Suppressor macrophage (primary cell): ENCODE measurements at places on chromosomes 11 and 22.

- DNase-seq: no peak
Measured at GRCh38 chr11:26134481-26135355, 197.2 kb upstream of the ANO3 start.

DNA sequence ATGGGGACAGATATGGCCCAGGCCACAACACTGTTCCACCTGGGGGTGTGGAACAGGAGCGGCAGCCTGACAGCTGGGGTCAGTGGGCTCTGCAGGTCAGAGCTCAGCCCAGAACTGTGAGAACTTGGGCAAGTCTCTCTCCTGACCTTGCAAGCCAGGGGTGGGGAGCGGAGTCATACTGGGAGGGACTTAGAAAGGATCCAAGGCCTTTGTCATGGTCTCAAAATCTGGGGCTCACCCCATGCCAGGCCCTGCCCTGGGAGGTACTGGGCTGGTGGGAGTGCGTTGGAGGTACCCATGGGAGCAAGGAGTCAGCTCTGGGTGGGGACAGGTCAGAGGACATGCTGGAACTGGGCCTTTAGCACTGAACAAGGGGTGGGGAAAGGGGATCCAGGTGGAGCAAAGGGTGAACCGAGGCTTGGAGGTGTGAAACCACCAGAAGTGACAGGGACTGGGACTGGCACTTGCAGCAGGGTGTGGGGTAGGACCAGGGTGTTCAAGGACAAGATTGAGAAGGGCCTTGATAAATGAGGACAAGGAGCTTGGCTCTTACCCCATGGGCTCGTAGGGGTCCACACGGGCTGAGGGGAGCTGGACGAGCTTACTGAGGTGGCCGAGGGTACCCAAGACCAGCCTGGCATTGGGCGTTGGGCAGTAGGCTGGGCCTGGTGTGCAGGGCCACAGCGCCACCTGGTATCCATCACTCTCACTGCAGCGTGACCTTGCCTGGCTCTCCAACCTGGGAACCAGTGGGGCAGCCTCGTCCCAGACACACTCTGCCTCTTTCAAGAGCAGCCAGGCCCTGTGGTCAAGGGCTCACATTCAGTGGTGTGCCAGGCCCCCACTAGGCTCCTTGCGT lies 7.4 kb upstream of the PMM1 start:
- DNase-seq: peak; percentile 53

DNA sequence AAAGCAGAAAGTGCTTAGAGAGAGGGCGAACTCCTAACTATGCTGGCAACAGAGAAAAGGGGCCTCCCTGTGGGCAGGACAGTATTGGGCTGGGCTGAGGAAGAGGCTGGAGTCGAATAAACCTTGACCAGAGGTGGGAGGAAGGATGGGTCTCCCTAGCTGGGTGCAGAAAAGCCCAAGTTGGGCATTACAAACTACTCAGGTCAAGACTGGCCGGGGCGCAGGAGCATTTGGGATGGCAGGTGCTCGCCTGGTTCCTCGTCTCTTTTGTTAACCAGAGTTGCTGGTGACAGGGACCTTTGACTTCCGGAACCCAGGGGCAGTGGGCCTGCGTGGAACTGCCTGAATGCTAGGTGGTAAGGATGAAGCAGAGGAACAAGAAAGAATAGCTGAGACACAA lies 80.3 kb upstream of the SHISAL1 start:
- no peak for DNase-seq

GRCh38 chr22:20212754-20213699 lies 55.1 kb downstream of the RTN4R start:
- no peak for DNase-seq

- no peak for DNase-seq
Measured at GRCh38 chr11:124753624-124754023, 1.6 kb upstream of the VSIG2 start.

- no peak for DNase-seq
Measured at GRCh38 chr11:76162336-76163288, 43.7 kb downstream of the WNT11 start.

GRCh38 chr11:104916442-104916841 lies 18.2 kb upstream of the CASP12 start:
- no peak for DNase-seq
